ENCODE measurements at places on chromosomes 11 and 22. TPM values are rescaled to one million over a fixed set of nuclear protein-coding genes. Genes with fewer than 3 reads are reported as not detected.
A peak's percentile ranks its signal among the peaks of the same experiment; 100 is the strongest.

Gene CST6
- not detected for total RNA-seq

GRCh38 chr22:36156515-36157419, 3.8 kb downstream of the APOL3 start:
- H3K4me1 ChIP-seq: peaks cover 15% of the 10 kb centered on the region
- no peak for DNase-seq
- H3K36me3 ChIP-seq: no peaks in the 10 kb centered on the region
- H3K27ac ChIP-seq: peak overlapping the region; percentile 96

Gene KBTBD3
- total RNA-seq: 2.5 TPM

- peak overlapping the region; percentile 43 for H3K27ac ChIP-seq
- no peak for DNase-seq
- H3K27me3 ChIP-seq: no peaks in the 10 kb centered on the region
Observed at GRCh38 chr22:19506212-19506611, 18.0 kb downstream of the CLDN5 start.

Gene ZDHHC13
- total RNA-seq: 19.8 TPM

Gene CELSR1
- 5.1 TPM for total RNA-seq

GRCh38 chr11:124195189-124195734, 12.1 kb downstream of the OR10D3 start:
- H3K4me1 ChIP-seq: peaks cover 2% of the 10 kb centered on the region
- no peaks in the 10 kb centered on the region for H3K27me3 ChIP-seq
- no peak overlapping the region for H3K27ac ChIP-seq
- peak; percentile 53 for DNase-seq
- H3K36me3 ChIP-seq: no peaks in the 10 kb centered on the region
- H3K4me3 ChIP-seq: no peak overlapping the region

Gene TMEM191B
- 1.0 TPM for total RNA-seq

- DNase-seq: no peak
- H3K4me3 ChIP-seq: no peak overlapping the region
- H3K36me3 ChIP-seq: peaks cover 27% of the 10 kb centered on the region
- peak overlapping the region; percentile 13 for H3K27ac ChIP-seq
- peaks cover 6% of the 10 kb centered on the region for H3K4me1 ChIP-seq
Observed at GRCh38 chr11:102401905-102402304, 50.7 kb downstream of the TMEM123 start.

DNA sequence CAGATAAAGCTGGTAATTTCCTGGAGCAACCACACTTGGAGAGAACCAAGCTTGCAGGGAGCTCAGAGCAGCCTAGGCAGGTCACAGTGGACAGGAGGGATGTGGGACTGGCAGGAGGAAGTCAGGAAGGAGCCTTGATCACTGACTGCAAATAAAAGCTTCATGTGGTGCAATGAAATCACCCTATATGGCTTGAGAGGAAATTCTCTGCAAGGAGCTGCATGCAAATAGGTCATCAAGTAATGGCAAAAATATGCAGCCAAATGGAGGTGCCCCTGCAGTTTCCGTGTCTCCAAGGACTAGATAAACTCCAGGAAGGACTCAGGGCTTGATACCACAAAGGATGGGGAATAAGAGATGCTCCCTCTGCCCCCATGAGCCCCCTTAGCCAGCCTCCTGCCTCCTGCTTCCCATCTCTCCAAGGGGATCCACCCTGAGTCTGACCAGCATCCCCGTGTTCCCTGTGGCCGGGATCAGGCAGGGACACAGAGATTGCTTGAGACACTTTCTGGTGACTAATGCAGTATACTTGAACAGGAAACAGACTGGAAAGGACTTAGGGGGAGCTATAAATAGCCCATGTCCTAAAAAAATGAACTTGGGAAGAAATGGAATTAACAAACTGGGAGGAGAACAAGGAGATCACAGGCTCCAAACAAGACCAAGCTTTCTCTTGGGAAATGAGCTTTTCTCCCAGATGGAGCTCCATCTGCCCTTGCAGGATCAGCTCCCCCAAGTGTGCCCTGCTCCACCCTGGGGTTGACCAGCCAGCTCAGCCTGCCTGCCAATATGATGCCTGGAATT, 23.9 kb upstream of the MICAL2 start:
- H3K27me3 ChIP-seq: no peaks in the 10 kb centered on the region
- peaks cover 36% of the 10 kb centered on the region for H3K4me1 ChIP-seq
- no peaks in the 10 kb centered on the region for H3K36me3 ChIP-seq
- peak overlapping the region; percentile 80 for H3K27ac ChIP-seq

Gene SRPRA
- total RNA-seq: 74.6 TPM

Gene BLID
- not detected for total RNA-seq

DNA sequence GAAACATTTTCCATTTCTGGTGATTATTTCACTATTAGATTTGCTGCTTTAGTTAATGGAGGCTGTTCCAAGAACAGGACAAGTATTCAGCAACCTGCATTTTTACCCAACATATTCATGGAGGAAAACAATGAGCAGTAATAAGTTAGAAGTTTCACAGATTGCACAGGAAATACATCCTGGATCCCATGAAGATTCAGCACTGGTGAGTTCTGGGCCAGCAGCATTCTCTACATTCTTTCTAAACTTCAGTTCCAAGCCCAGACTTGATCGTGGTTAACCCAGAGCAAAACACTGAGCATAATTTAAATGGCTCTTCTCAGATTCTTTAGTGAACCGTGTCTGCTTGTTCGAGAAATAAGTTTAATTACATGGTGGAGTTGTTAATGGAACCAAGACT, 3.8 kb downstream of the FJX1 start:
- peaks cover 9% of the 10 kb centered on the region for H3K36me3 ChIP-seq
- peaks cover 4% of the 10 kb centered on the region for H3K27me3 ChIP-seq
- no peak overlapping the region for H3K27ac ChIP-seq
- H3K4me3 ChIP-seq: peak overlapping the region; percentile 95
- no peak for DNase-seq
